Tongue (tissue), 3 donors: ENCODE measurements at places on chromosomes 6 and 20. TPM values are rescaled to one million over a fixed set of nuclear protein-coding genes. Genes with fewer than 3 reads are reported as not detected.

The BPIFB4 gene
- 0.62 TPM for total RNA-seq

The LY6G6C gene
- 1.1 TPM for total RNA-seq

The RAET1G gene
- total RNA-seq = 1.1 TPM

The PCNA gene
- 68.1 TPM for total RNA-seq

The COL10A1 gene
- total RNA-seq = not detected

The KCNK5 gene
- total RNA-seq = 6.1 TPM

The VGLL2 gene
- 18.4 TPM for total RNA-seq

The KCNQ2 gene
- 2.6 TPM for total RNA-seq

The CAPN11 gene
- 0.72 TPM for total RNA-seq

The ANGPT4 gene
- total RNA-seq = not detected

The POPDC3 gene
- total RNA-seq = 70.0 TPM

The IMPG1 gene
- total RNA-seq = not detected

The GNRH2 gene
- total RNA-seq = not detected
